ENCODE measurements at places on chromosomes 6 and 20.

- no peak for DNase-seq
Observed at GRCh38 chr6:71410681-71411080, 122.1 kb downstream of the OGFRL1 start.

DNA sequence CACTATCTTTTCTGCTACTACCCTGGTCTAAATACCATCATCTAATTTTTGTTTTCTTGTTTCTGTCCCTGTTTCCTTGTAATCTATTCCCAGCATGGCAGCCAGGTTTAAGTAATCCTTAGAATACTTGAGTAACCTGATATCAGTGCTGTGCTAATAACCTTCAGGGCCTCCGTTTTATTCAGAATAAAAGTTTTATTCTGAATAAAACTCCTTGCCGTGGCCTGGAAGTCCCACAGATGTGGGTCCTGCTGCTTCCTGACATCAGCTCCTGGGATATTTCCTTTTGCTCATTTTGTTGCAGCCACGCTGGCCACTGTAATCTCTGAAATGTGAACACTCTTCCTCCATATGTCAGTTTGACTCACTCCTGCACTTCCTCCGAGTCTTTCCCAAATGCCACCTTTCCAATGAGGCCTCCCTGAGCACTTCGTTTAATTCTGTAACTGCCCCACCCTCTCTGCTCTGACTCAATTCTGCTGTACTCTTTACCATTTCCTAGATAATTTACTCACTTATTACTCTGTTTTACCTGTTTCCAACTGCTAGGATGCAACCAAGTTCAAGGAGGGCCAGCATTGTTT is 114.0 kb upstream of the FOXA2 start:
- DNase-seq, result no peak

DNA sequence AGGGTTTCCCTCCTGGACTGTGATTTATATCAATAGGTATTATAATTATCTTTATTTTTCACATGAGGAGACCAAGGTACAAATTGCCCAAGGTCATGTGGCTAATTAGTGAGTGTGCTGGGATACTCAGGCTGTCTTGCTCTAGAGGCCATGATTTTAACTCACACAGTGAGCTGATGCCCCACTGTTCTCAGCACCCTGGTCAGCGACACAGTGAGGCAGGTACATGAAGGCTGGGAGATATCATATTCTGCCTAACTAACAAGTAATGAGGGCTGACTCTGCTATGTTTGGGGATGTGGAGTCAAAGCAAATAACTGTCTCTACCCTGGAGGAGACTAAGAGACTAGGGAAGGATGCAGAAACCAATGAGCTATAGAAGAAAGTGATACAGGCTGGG is 501.1 kb downstream of the PTPRT start:
- no peak for DNase-seq

- no peak for DNase-seq
Observed at GRCh38 chr20:14838663-14839628, 501.5 kb upstream of the FLRT3 start.

DNA sequence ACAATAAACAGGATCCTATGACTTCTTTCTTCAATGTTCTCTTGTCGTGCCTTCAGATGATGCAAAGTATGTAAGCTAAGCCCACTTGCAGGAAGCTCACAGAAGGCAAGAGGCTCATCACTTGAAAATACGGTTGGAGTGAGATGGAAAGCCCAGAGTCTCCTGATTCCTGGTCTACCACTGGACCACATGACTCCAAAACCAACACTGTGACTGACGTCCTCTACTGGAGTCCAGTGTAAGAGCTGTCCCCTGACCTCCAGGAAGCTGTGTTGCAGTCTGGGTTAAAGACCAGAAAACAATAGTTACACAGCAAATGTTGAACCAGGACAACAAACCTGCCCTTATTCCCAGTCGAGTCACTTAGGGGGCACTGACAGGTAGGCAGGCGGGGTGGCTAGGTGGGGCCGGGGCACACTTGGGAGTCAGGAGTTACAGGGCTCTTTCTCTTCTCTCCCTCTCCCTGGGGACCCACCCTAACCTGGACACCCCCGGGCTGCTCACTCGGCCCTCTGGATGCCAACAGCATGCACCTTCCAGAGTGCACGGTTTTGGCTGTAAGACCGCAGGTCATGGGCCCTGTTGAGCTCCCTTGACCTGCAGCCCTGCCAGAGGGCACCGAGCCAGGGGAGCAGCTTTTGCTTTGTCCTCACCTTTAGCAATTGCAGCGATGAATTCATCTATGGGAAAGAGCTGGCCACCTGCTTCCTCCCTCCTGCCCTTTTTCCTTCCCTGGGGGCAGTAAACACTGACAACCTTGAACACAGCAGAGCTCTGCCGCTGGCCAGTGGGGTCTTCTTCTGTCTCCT is 7.4 kb downstream of the PCK1 start:
- no peak for DNase-seq

DNA sequence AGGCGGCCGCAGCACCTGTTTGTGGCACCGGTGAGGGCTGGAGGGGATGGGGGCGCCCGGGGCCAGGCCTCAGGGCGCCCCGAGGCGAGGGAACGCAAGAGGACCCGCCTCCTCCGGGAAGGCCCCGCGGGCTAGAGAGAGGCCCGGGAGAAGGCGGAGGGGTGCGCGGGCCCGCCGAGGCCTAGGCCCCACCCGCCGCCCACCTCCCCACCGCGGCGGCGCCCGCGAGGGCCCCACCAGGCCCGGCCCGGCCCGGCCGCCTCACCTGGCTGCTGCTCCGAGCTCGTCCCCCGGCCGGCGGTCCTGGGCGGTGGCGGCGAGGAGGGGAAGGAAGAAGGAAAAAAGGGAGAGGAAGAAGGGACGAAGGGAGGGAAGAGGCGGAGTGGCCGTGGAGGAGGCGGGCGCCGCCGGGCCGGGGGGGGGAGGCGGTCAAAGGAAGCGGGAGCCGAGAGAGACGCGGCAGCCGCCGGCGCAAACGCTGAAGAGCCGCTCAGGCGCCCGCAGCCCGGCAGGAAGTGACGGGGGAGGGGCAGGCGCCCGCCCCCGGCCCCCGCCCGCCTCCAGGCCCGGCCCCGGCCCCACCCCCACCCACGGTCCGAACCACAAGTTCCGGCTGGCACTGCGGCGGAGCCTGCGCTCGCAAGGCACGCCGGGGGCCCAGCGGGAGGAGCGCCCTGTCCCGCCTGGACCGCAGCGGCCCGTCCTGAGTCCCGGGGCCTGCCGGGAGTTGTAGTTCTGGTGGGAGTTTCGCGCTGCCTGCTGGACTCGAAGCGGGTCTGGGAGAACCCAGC is at the start of gene STAU1:
TSS of gene STAU1 (minus strand) at position 484 of the 791 bp plus-strand sequence. CDS start 22,133 bp downstream, outside the sequence.
- DNase-seq, result peak; percentile 96

- DNase-seq, result no peak
Observed at GRCh38 chr6:157812425-157813171, 10.4 kb upstream of the SNX9 start.

GRCh38 chr6:845101-845500 is 152.2 kb upstream of the EXOC2 start:
- DNase-seq, result no peak

GRCh38 chr6:45116714-45117410 is 211.3 kb upstream of the RUNX2 start:
- no peak for DNase-seq

DNA sequence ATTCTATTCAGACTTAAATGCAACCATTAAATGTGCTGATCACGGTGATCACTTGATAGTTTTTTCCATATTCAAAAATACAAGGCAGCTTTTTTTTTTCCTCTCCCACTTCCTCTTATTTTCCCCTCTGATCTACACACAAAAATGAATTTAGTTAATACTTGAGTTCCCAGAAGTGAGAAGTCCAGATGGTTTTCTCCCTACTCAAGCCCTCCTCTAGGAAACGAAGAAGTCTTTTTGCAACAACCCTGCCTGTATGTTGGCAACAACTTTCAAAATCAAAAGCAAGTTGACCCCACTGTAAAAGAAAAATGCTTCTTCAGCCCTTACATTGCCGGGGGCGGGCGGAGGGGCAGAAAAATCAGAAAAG is 24.3 kb downstream of the ARHGAP18 start:
- DNase-seq, result no peak

GRCh38 chr20:43323592-43323991 is 133.9 kb upstream of the PTPRT start:
- no peak for DNase-seq

DNA sequence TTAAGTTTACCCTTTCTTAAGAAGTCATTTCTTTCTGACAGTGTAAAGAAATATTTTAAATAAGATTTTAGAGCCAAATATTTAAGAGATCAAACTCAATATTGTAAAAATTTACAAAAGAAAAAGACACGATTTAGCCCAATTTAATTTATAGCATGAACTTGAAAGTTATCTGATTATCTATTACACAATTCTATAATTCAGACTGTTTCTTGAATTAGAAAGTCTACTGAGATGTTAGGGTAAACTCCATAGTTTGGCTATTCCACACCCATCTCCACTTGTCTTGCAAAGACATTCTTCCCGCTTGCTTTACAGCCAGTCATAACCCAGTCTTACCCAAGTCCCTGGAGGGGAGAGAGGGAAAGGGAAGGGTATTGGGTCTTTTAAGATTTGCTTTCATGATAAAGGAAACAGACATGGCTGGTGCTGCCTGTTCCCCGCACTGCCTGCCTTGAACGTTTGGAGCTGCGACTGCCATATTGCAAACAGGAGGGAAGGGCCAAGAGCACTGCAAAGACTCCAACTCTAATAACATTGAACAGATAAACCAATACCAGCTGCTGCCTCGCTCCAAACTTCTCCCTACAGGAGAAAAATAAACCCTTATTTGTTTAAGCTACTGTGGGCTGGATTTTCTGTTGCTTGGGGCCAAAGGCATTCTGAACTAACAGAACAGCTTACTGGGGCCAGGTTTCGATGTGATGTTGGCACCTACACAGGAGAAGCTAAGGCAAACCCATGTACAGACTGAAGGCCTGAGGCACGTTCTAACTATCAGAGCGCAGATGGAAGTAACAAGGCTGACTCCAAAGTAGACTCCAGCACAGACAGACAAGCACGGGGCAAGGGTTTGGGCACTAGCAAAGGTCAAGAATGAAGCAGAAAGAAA is 552.3 kb upstream of the JARID2 start:
- DNase-seq, result no peak

DNA sequence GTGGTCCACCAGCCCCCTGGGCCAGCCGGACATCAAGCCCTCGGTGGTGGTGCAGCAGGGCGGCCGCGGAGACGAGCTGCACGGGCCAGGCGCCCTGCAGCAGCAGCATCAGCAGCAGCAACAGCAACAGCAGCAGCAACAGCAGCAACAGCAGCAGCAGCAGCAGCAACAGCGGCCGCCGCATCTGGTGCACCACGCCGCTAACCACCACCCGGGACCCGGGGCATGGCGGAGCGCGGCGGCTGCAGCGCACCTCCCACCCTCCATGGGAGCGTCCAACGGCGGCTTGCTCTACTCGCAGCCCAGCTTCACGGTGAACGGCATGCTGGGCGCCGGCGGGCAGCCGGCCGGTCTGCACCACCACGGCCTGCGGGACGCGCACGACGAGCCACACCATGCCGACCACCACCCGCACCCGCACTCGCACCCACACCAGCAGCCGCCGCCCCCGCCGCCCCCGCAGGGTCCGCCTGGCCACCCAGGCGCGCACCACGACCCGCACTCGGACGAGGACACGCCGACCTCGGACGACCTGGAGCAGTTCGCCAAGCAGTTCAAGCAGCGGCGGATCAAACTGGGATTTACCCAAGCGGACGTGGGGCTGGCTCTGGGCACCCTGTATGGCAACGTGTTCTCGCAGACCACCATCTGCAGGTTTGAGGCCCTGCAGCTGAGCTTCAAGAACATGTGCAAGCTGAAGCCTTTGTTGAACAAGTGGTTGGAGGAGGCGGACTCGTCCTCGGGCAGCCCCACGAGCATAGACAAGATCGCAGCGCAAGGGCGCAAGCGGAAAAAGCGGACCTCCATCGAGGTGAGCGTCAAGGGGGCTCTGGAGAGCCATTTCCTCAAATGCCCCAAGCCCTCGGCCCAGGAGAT is 1.0 kb downstream of the POU3F2 start:
- no peak for DNase-seq

GRCh38 chr6:134162932-134163331 is 110.5 kb upstream of the SLC2A12 start:
- no peak for DNase-seq

DNA sequence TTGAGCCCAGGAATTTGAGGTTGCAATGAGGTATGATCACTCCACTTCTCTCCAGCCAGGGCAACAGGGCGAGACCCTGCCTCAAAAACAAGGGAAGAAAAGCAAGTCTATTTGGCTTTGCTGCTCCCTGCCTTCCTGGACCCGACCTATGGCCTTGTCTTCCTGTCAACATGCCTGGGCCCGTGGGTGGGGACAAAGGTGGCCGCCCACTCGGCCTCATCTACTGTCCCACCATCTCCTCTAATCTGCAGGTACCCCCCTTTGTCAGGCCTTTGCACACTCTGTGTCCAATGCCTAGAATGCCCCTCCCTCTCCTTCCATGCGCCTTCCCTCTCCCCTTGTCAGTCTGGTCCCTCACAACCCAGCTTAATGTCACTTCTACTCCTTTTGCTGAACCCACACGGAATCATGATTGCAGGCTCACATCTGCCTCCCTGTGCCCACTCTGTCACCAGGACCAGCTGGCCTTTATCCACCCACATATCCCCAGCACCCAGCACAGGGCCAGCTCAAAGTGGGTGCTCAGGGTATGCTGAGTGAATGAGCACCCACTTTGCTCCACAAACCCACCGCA is 40.3 kb downstream of the MDFI start:
- DNase-seq, result no peak

DNA sequence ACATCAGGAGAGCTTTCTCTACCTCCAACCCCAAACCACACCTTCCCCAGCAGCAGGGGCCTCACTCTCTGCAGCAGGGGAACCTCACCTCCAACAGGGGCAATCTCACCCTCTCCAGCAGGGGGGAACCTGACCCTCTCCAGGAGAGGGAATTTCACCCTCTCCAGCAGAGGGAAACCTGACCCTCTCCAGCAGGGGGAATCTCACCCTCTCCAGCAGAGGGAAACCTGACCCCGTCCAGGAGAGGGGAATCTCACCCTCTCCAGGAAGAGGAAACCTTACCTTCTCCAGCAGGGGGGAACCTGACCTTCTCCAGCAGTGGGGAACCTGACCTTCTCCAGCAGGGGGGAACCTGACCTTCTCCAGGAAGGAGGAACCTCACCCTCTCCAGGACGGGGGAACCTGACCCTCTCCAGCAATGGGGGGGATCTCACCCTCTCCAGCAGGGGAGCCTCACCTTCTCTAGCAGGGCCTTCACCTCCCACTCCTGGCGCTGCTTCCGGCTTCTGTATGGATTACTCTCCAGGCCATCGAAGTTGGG is 3.1 kb downstream of the B3GALT4 start:
- no peak for DNase-seq

DNA sequence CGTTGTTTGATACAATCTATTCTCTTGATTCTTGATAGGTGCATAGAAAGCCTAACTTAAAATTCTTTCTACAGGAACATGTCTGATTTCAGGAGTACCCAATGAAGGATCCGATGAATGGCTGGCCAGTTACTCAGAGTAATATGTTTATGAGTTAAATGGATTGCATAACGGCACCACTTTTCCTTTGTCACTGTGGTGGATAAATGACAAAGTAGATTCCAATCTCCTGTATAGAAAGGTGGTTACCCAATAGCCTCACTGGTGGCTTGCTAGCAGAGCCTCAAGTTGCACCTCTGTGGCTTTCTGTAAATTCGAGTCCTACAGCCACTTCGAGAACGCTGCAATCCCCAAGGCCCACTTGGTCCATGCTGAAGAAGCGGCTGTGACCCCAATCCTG is 28.4 kb downstream of the LHFPL5 start:
- no peak for DNase-seq

- DNase-seq, result no peak
Observed at GRCh38 chr20:8535403-8536261, 403.6 kb downstream of the PLCB1 start.

- DNase-seq, result peak; percentile 35
Observed at GRCh38 chr20:46132705-46133120, 14.6 kb downstream of the CD40 start.

- no peak for DNase-seq
Observed at GRCh38 chr6:140779341-140779740, 1353.4 kb upstream of the GJE1 start.
